HFF-Myc (cell line): ENCODE measurements at places on chromosomes 7 and 10.

- no peak for DNase-seq
Measured at GRCh38 chr10:107552963-107553362, 388.5 kb upstream of the SORCS1 start.

DNA sequence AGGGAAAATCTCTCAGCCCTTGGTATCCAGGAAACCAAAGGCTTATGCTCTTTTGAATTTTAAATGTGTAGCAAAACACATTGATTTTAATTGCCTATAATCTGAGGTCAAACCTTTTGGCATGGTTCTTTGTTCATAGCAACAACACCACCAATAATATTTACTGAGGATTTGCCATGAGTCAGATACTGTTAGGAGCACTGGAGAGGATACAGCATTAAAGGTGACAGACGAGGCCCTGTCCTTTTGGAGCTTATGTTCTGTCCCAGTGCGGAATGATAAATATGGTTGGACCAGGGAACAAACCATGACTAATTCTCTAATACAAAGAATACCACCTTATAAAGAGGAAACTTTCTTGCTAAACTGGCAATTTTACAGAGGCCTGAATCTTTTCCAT is 176.6 kb downstream of the CTNNA3 start:
- DNase-seq = no peak

DNA sequence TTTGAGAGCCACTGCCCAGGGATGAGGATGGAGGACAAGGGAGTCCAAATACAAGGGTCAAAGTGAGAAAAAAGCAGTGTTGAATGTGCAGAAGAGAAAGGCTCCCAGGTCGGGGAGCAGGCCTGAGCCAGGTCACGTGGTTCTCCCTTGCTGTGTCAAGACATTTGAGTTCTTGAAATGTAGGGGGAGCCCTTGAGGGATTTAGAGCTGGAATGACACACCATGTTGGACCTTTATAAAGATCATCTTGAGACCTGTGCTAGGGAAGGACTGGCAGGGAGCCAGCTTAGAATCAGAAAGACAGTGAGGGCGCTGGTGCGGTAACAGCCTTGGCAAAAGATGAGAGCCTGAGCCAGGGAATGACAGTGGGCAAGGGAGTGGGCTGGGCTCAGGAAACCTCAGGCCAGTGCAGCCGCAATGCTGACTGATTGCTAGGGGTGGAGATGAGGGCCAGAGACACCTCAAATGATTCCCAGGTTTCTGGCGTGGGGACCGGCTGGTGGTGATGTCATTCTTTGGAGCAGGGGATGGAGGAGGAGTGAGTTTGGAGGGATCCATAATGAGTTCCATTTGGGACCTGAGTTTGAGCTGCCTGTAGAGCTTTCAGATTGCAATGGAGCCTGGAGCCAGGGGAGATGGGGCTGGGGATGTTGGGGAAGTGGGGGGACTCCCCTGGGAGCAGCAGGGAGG is 120.1 kb downstream of the PTPN20 start:
- DNase-seq = no peak

- no peak for DNase-seq
Measured at GRCh38 chr7:145817687-145818086, 298.9 kb upstream of the CNTNAP2 start.

DNA sequence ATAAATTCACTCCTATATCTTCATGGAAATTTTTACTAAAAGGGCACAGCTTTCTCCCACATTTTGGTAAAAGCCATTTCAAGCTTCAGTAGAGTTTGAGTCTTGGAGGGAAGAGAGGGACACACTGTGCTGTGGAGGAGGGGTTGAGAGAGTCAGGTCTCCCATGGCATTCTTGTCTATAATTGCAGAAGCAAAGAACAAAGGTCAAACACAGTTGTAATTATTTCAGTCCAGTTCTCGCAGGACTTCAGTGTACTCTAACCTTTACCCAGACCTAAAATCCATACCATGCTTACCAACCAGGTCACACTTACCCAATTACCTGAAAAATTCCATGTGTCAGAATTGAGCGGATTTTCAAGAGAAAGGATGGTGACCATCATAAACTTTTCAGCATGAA is 298.4 kb downstream of the XPNPEP1 start:
- DNase-seq = no peak

- no peak for DNase-seq
Measured at GRCh38 chr10:50823789-50824188, 61.6 kb downstream of the A1CF start.

DNA sequence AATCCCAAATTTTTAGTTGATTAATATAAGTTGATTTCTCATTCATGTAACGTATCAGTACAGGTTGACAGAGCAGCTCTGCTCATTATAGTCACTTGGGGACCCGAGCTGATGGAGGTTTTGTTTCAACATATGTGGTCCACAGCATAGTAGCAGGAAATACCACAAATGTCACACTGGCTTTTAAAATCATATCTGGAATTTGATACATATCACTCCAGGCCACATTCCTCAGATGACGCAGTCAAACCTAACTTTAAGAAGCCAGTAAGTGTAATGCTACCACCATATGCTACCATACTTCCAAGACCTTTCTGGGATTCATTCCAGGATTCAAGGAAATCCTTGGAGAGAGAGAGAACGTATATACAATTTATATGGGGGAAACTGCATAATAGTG is 156.3 kb downstream of the PHF14 start:
- DNase-seq = peak; percentile 78

DNA sequence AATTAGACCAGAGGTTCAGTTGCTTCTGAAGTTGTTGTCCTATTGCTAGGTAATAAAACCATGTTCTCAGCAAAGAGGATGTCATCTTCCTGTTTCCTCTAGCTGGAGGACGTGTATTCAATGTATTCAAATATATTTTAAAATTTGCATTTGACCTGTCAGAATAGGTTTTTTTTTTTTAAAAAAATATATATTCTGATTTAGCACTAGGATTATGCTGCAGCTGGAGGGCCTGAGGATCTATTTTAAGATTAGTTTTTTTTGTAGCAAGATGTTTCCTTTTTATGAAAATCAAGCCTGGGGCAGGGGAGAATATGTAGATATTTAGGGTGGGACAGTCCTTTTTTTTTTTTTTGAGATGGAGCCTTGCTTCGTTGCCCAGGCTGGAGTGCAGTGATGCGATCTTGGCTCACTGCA is 337.0 kb downstream of the FRMD4A start:
- DNase-seq = no peak

GRCh38 chr10:9069136-9069535 is 1014.6 kb downstream of the GATA3 start:
- DNase-seq = no peak

DNA sequence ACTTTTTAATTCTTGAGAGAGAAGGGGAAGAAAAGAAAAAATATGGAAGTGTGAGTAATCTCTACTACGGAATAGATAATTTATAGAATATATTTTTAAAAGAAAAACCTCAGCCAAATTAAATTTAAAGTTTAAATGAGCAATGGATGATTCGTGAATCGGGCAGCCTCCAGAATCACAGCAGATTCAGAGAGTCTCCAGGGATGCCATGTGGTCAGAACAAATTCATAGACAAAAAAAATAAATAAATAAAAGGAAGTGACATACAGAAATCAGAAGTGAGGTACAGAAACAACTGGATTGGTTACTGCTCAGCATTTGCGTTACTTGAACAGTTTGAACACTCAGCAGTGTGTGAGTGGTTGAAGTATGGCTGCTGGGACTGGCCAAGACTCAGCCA is 53.0 kb downstream of the PHYHIPL start:
- DNase-seq = no peak

GRCh38 chr7:96831446-96831845 is 121.8 kb upstream of the SEM1 start:
- DNase-seq = no peak

DNA sequence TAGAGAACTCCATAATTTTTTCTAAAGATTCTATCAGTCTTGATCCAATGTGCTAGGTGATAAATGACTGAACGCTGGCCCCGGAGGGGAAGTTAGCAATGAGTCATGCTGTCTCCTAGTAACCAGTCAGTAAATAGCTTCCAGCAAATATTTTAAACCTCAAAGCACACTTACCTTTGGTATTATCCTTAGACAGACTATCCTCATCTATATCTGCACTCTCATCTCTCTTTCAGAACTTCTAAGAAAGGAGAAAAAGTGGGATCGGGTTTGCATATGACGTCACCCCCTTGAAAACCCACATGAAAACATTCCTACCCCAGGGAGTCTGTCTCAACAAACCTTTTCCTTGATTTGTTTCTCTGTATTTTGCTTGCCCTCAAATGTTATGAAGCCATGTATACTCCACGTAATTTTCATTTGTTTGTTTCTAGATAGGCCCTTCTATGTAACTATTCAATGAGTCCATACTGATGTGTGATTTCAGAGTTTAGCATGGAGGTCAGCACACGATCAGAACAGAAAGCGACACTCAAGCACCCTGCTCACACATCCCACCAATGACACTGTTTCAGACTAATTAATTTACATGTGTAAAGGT is 174.9 kb upstream of the NRP1 start:
- DNase-seq = peak; percentile 70

DNA sequence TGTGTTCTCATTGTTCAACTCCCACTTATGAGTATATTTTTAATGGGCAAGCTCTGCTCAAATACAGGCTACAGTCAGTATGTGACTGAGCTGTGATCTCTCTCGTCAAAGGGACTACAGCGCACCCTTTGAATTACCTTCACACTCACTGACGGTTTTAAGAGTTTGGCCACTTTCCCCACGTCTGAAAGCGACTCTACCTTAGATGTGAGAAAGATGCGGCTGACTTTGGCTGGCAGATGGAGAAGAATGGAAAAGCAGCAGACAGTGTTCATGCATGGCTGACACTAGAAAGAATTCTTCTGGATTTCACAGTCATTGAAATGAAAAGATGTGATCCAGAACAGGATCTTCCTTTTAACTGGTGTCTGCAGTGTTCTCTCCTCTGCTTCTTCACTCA is 2.0 kb upstream of the ATRNL1 start:
- no peak for DNase-seq

- peak; percentile 4 for DNase-seq
Measured at GRCh38 chr10:26556748-26557640, 118.9 kb downstream of the APBB1IP start.

DNA sequence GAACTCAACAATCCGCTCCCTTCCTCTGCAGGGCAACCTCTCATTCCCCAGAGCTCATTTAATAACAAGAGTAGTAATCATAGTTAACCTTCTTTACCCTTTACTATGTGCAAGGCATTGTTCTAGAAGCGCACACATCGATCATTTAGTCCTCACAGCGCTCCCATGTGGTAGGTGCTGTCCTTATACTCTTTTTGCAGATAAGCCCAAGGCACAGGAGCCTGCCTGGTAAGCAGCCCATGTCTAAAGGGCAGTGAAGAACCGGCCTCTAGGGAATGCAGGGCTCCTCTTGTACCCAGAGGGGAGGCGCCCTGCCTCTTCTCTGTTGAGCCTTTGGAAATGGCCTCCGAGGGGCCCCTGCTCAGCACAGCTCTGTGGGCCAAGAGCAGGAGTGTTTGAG is 14.3 kb downstream of the CHST3 start:
- DNase-seq = no peak

DNA sequence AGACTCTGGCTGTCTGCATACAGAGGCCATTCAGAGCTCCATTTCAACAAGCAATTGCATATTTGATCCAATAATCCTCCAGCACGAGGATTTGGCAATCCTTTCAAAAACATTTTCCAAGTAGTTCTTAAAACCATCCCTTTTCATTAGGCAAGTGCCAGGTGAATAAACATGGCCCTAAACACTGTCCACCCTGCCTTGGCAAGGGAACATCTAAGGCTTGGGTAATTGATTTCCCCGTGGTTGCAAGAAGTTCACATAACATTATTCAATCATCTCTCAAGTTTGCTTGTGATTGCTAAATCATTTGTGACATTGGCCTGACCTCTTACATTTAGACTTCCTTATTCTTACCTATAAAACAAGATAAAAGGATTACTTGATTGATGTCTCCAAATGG is 175.2 kb downstream of the CTTNBP2 start:
- DNase-seq = no peak

DNA sequence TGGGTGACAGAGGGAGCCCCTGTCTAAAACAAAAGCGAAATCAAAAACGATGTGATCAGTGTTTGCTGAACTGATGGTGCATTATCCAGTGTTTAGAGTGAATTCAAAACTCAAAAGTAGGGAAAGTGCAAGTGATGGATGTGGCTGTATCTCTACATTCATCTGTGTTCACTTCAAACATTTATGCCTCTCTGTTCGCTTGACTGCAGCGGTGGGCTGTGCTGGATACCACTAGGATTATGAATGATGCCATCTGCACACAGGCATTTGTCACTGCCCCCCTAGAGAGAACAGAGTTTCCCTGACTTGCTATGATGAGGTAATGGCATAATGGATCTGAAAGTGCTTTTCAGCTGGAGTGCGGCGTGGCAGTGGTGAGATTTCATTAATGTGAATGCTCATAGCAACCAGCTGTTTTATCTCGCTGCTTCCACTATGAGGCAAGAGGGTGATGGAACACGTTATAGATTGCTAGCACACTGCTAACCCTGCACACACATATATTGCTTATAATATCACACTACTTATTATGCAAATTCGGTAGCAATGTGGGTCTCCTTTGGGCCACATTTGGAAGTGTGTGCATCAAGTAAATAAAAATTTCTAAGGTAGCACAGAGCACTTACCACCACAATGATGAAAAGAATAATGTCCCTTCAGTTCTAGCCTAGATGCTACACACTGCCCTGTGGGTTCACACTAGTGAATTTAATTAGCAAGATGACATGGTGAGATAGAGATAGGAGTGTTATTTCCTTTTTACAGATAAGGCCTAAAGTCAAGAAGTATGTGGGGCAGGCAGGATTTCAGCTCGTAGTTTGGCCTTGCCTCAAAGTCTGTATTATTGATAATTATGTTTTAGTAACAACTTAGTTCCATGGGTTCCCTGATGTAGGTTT is 164.7 kb downstream of the CAMK1D start:
- DNase-seq = no peak

DNA sequence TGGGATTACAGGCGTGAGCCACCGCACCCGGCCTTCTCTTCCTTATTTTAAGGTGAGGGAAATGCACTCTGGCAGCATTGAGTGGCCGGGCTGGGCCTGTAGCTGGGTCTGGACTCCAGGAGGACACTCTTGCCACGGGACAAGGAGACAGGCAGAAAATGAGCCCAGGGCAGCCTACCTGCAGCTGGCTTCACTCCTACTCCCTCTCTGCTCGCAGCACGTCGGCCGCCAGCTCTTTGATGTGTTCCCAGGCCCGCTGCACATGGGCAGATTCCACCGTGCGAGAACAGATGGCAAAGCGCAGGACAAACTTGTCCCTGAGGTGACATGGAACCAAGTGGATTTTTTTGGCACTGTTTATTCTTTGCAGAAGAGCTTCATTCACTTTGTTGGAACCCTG is 12.9 kb upstream of the FIGNL1 start:
- no peak for DNase-seq

- DNase-seq = no peak
Measured at GRCh38 chr7:121198502-121198901, 130.3 kb upstream of the WNT16 start.

- DNase-seq = no peak
Measured at GRCh38 chr10:102564209-102564834, 60.5 kb downstream of the SUFU start.

- DNase-seq = no peak
Measured at GRCh38 chr7:36231406-36231805, 78.4 kb downstream of the EEPD1 start.

- DNase-seq = no peak
Measured at GRCh38 chr10:100448951-100449350, 13.9 kb upstream of the WNT8B start.
